Cortex of kidney (tissue), 1 donor: ENCODE measurements at places on chromosomes 11 and 22.

DNA sequence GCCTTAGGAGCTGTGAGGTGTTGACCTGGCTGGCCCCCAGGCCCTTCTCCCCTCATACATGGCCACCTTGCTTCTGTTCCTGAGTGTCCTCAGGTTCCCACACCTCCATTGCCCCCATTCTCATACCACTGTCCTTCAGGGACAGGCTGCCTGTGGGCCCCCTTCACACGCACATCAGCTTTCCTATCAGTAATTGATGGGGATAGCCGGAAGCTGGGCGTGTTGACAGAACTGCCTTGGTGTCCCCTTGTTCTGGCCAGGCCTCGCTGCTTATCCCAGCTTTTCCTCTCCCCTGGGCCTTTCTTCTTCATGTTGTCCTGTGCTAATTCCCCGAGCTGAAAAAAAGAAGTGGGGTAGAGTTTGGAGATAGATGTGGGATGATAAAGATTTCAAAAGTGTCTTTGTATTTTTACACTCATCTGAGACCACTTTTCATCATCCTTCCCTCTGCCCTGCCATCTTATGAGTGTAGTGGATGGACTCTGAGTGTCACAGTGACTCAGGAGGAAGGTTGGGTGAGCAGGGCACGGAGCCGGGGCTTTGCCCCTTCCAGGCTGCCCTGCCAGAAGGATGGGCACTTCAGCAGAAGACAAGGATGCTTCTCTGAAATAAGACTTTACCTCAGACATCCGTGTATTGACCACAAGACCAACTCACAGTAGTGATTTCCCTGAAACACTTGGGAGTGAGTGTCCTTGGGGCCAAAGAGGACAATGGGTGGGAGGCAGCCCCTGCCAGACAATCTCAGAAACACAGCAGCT is 42.8 kb downstream of the MED15 start:
- DNase-seq: no peak

GRCh38 chr11:18617688-18618341 is 16.3 kb downstream of the SPTY2D1 start:
- no peak for DNase-seq

- no peak for DNase-seq
Observed at GRCh38 chr22:17954200-17954859, 70.0 kb downstream of the MICAL3 start.

GRCh38 chr22:20602609-20603164 is 95.3 kb downstream of the MED15 start:
- no peak for DNase-seq

- DNase-seq: no peak
Observed at GRCh38 chr11:94557421-94557820, 9.7 kb upstream of the PIWIL4 start.

GRCh38 chr11:44835938-44836337 is 109.2 kb downstream of the TSPAN18 start:
- no peak for DNase-seq

- no peak for DNase-seq
Observed at GRCh38 chr11:2091786-2092463, 47.3 kb downstream of the IGF2 start.

GRCh38 chr22:41963453-41964111 is 5.7 kb upstream of the SEPTIN3 start:
- DNase-seq: no peak

DNA sequence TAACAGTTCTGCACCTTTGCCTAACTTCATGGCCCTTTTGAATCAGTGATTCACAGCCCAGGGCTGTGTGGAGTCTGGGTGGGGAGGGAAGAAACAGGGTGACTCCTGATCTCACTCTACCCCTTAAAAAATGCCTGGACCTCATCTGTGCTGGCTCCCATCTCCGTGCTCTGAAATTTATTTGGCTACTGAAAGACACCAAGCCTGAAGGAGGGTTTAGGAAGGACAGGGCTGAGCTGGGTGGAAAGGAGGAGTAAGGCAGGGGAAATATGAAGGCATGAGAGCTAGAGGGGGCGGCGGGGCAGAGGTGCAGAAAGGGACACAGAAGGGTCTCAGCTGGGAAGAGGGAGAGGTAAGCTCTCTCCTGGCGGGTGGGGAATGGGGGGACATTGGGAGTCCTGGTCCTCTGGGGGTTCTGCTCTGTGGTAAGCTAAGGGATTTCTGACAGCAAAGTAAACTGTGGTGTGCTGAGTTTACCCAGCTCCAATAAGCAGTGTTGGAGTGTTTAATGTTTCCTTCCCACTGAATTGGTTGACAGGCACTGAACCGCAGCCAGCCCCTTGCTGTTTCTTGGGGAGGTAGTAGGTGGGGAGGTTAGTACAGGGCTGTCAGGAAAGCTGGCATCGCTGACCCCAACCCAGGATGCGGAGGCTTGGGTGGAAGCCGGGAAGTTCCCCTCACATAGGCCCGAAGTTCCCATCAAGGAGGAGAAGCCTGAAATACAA is 71.1 kb downstream of the RPUSD4 start:
- DNase-seq: no peak

GRCh38 chr11:133597236-133597635 is 64.9 kb upstream of the OPCML start:
- DNase-seq: no peak

DNA sequence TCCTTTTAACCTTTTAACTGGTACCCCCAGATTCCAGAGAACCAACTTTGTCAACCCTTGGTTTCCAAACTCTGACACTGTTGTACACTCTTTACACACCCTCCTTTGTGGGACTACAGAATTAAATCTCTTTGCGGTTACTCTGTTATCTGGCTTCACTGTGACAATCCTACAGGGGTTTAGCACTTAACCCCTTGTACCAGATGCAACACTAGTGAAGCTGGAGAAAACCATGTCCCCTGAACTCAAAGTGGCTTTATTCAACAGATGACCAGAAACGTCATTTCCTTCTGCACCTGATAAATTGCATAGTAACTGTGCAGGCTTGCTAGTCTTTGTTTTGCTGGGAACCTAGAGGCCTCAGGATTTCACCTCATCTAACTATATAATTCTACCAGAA is 5.6 kb upstream of the GAB2 start:
- DNase-seq: no peak
